Posterior vena cava (tissue), 2 donors: ENCODE measurements at places on chromosomes 1 and 21. TPM values are rescaled to one million over a fixed set of nuclear protein-coding genes. Genes with fewer than 3 reads are reported as not detected.

DNA sequence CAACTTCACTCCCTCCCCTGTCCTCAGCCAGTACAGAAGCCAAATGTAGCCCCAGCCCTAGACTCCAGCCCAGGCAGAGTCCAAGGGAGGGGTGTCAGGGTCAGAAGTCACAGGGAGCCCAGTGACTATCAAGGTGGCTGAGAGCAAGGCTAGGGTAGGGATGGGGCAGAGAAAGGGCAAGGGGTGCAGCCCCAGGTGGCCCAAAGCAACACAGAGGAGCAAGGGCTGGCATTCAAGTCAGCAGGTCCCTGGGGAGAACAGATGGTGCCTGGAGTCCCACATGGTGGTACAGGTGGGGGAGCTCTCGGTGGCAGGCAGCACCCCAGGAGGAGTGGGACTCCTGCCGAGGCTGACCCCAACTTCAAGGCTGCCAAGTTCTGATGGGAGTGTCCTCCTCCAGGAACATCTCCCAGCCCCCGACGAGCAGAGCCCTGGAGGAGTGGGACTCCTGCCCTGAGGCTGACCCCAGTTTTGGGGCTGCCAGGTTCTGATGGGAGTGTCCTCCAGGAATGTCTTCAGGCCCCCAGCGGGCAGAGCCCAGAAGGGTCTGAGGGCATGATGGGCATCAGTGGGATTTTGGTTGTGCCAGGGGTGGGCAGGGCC lies 3.7 kb upstream of the DVL1 start:
- no peak for DNase-seq

Gene COX20
- total RNA-seq, result 42.1 TPM

Gene TNFRSF25
- total RNA-seq, result 7.0 TPM

Gene CD101
- total RNA-seq, result 2.6 TPM

Gene SPOCD1
- 13.5 TPM for total RNA-seq

DNA sequence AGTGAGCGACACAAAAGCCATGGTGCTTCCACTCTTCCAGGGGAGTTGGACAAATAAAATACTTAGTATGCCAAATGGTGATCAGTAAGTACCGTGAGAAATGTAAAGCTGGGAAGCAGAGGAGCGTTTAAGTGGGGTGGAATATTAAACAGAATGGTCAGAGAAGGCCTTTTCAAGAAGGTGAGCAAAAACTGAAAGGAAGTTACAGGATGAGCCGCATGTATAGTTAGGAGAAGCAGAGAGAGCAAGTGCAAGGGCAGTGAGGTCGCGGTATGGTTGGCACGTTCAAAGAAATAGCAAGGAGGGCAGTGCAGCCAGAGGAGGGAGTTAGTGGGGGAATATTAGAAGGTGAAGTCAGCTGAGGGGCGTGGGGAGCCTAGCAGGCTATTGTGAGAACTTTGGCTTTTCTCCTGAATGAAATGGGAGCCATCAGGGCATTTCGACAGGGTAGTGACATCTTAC lies 748 bp upstream of the ATP6V0B start:
- no peak for DNase-seq

DNA sequence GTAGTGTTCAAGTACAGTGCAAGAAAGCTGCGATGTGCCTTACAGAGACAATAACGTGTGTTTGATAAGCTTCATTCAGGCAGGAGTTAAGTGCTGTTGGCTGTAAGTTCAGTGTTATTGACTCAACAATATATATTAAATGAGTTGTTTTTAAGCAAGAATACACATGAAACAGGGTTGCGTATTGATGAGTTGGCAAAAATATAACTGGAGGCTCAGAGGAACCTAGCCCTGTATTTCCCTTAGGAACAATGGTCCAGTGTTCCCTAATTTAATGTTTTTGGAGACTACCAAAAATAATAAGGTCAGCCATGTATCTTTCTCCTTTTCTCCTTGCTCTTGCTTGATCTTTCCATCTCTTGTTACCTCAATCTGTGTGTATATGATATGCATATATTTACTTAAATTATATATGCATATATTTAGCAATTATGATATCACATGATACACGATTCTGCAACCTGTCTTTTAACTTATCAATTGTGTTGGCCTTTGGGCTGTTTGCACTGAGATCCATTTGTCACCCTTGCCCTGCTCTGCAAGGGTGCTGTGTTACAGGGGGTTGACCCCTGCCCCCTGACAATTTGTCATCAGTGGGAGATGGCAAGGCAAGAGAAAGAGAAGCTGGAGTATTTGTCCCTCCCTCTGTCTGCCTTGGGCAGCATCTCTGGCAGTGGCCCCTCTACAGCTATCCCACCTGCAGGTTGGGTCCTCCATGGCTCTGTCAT lies 109.7 kb downstream of the FGGY start:
- no peak for DNase-seq
